ENCODE measurements at places on chromosomes 7 and 10. TPM values are rescaled to one million over a fixed set of nuclear protein-coding genes. Genes with fewer than 3 reads are reported as not detected.

The ACBD7 gene
- 8.5 TPM for total RNA-seq

The RSU1 gene
- 46.4 TPM for total RNA-seq

The LBX1 gene
- total RNA-seq = not detected

The INMT gene
- 1.4 TPM for total RNA-seq

GRCh38 chr10:86265236-86265894, 101.2 kb downstream of the GRID1 start:
- H3K4me1 ChIP-seq = peaks cover 5% of the 10 kb centered on the region
- H3K27me3 ChIP-seq = no peaks in the 10 kb centered on the region

- no peaks in the 10 kb centered on the region for H3K27me3 ChIP-seq
- no peak overlapping the region for H3K27ac ChIP-seq
- no peaks in the 10 kb centered on the region for H3K36me3 ChIP-seq
- H3K4me3 ChIP-seq = no peak overlapping the region
These were observed 115.0 kb downstream of the GFRA1 start for GRCh38 chr10:116158036-116158435.

GRCh38 chr10:18298256-18298655, 158.0 kb downstream of the CACNB2 start:
- H3K36me3 ChIP-seq = no peaks in the 10 kb centered on the region
- no peak overlapping the region for H3K27ac ChIP-seq
- no peak for DNase-seq
- no peaks in the 10 kb centered on the region for H3K4me1 ChIP-seq

- no peaks in the 10 kb centered on the region for H3K27me3 ChIP-seq
- no peak overlapping the region for H3K4me3 ChIP-seq
- no peaks in the 10 kb centered on the region for H3K4me1 ChIP-seq
- DNase-seq = no peak
These were observed 480.2 kb downstream of the PARD3 start for GRCh38 chr10:34334908-34335307.

DNA sequence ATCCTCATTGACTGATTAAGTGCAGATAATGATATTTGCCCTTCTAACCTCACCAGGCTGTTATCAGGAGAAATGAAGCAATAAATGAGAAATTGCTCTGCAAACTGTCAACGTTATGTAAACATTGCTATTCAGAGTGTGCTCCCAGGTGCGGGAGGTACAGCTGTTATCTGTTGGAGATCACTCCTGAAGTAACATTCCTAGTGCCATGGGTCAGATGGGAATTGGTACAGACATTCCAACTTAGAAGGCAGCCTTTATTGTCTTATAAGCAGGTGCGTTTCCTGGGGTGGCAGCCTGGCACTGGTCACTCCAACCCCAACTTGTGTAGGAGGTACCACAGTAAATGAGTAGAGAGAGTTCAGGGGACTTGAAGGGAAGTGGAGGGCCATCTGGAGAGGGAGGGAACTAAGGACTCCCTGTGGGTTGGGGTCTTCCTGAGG, 36.8 kb downstream of the HK1 start:
- H3K27me3 ChIP-seq = no peaks in the 10 kb centered on the region
- H3K27ac ChIP-seq = no peak overlapping the region
- H3K36me3 ChIP-seq = no peaks in the 10 kb centered on the region
- no peak for DNase-seq
- H3K4me1 ChIP-seq = peaks cover 11% of the 10 kb centered on the region

- no peaks in the 10 kb centered on the region for H3K27me3 ChIP-seq
- no peaks in the 10 kb centered on the region for H3K36me3 ChIP-seq
- no peak overlapping the region for H3K27ac ChIP-seq
- no peaks in the 10 kb centered on the region for H3K4me1 ChIP-seq
- H3K4me3 ChIP-seq = no peak overlapping the region
These were observed 22.8 kb upstream of the ORC5 start for GRCh38 chr7:104230606-104231005.
